ENCODE measurements at places on chromosomes 16 and 17.

DNA sequence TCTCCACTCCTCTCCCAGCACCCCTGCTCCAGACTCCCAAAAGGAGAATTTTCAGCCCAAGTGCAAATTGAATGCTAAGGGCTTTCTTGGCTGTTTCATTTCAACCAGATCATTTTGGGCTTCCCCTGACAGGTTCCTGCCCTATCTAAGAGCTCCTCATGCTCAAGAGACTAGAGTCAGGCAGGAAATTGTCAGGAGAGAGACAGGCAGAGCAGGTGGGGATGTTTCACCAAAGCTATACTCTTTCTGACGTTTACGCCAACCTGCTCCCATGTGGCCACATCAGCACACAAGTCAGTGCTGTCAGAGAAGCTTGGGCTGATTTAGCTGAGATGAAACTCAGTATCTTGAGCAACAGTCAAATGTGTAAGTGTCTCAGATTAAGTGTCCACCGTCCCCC, 31.4 kb downstream of the HIC1 start:
- DNase-seq = no peak

- DNase-seq = no peak
Observed at GRCh38 chr17:2936771-2937321, 126.6 kb downstream of the OR1D5 start.

- no peak for DNase-seq
Observed at GRCh38 chr17:72613396-72613795, 479.1 kb downstream of the SLC39A11 start.

DNA sequence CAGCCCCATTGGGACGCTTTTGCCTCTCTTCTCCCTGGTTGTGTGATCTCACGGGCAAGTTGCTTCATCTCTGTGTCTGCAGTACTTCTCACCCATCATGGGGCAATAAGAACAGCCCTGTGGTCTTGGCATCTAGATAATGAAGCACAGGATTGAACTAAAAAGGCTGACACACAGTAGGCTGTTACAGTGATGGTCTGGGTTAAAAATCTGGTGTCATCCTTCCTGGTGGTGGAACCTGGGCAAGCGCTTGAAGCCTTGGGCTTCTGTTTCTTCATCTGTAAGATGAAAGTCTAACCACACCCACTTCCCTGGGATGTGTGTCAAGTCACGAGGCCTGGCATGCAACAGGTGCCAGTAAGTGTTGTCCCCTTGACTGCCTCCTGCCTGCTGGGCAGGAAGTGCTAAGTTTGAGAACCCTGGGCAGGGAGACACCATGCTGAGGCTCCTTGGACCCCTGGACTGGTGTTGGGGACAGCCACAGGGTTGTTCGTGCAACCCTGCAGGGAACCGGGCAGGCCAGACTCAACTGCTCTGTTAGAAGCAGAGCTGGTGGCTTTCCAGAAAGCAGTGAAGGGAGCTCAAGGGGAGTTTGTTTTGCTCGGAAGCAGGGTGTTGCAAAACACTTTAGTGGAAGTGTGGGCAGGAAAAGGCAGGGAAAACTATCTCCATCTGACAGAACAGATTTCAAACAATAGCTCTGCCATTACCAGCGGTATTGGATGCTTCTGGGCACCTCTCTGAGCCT, 5.9 kb upstream of the MAP2K3 start:
- DNase-seq = no peak

GRCh38 chr16:58125781-58126335, 3.3 kb downstream of the CFAP20 start:
- no peak for DNase-seq

- DNase-seq = no peak
Observed at GRCh38 chr17:41339571-41340172, 11.0 kb downstream of the KRT33A start.

DNA sequence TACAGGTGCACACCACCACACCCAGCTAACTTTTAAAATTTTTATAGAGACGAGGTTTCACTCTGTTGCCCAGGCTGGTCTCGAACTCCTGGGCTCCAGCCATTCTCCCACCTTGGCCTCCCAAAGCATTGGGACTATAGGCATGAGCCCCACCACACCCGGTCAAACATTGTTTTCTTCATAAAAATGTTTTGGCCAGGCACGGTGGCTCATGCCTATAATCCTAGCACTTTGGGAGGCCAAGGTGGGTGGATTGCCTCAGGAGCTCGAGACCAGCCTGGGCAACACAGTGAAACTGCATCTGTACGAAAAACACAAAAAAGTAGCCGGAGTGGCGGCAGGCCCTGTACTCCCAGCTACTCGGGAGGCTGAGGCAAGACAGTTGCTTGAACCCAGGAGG, 12.1 kb downstream of the TMC6 start:
- no peak for DNase-seq

GRCh38 chr16:54275956-54276355, 10.6 kb downstream of the IRX3 start:
- no peak for DNase-seq

- no peak for DNase-seq
Observed at GRCh38 chr17:75182319-75182568, 515 bp downstream of the SUMO2 start.

DNA sequence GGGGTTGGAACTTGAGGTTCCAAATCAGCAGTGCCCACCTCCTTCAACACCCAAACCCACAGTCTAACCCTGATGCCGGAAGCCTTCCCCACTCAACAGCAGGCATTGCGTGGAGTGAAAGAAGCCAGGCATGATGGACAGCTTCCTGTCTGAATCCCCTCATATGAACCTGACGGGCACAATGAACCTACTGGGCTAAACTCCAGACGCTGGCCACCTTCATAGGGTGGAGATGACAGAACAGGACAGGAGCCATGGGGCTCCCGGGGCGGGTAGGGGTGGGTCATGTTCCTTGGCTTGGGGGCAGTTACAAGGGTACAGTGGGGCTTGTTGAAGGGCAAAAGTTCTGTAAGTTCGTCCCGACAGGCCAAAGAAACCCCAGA, 460 bp upstream of the HSBP1 start:
- DNase-seq = no peak

GRCh38 chr17:9052921-9053320, 31.6 kb downstream of the NTN1 start:
- no peak for DNase-seq

DNA sequence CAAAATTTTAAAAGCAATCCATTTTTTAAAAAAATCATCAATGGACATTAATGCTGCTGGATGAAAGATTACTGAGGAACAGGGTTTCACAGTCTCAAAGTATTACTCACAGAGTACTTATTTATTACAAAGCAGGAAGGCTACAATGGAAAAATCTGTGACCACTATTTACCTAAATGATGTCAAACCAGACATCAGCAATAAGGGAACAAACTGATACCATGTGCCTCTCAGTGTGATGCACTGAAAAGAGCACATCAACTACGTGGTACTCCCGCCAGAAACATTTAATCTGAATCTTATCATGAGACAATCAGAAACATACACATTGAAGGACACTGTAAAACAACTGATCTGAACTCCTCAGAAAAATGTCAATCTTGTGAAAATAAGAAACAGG, 124.2 kb downstream of the PARN start:
- DNase-seq = no peak

DNA sequence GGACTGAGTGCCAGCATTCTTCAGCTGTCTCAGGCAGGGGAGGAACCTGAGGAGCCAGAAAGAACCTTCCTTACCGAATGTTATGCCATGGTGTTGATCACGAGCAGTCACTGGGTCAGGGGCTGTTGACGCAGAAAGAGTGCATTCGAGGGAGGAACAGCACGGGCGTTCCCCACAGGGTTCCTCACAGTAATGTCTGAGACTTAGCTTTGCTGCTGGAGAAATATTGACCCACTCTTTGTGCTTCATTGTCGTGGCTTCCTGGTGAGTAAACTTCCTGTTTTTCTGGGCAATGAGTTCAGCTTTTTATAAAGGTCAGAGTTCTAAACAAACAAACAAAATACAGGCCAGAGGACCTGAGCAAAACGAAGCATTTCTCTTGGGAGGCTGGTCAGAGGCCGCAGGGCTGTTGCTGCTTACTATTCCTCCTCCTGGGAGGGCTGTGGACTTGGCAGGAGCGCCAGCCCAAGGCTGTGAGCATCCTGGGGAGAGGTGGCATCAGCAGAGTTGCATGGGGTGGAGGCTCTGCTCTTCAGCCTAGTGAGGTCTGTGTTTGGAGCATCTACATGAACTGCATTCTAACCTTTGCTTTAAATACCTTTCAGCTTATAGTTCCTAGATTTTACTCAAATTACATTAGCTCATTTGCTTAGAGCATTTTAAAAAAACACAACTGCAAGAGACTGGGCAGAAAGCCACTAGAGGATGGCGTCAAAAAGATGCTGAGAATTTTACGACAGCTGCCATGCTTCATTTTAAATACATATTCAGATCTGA, 143.1 kb upstream of the CACNG5 start:
- DNase-seq = no peak

DNA sequence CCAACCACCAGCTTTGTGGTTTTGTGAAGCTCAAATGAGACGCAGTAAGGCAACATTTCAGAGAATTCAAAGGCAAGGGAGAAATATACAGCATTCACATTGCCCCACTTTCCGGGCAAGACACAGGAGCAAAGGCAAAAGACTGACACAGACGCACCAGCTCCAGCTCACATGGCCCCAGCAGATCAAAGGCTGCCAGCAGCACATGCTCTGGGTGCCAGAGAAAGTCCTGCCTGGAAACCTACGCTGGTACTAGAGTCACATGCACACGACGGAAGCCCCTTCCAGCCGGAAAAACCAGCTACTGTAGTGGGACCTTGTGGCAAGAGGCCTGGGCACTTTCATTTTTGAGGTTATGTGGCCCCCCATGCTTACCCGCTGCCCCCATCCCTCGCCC, 50.1 kb downstream of the GTF3C1 start:
- DNase-seq = no peak

GRCh38 chr16:49632795-49633184, 223.1 kb downstream of the ZNF423 start:
- no peak for DNase-seq

DNA sequence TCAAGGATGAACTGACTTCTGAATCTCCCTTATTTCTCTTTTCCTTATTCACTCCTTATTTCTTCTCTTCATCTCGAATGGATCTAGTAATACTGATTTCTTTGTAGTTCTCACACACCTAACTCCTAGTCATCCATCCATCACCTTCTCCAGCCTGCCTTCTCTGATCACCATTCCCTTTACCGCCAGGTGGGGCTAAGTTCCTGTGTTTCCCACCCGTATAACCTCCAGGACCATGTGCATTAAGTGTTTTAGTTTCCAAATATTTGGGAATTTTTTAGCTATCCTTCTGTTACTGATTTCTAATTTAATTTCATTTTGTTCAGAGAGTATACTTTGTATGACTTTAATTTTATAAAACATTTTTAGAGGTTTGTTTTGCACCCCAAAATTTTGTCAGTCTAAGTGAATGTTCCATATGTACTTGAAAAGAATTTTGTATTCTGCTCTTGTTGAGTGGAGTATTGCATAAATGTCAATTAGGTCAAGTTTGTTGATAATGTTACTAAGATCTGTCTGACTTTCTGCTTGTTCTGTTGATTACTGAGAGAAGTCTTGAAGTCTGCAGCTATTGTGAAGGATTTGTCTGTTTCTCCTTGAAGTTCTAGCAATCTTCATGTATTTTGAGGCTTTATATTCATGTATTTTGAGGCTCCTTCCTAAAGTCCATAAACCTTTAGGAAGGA, 8.8 kb downstream of the BPTF start:
- DNase-seq = no peak

DNA sequence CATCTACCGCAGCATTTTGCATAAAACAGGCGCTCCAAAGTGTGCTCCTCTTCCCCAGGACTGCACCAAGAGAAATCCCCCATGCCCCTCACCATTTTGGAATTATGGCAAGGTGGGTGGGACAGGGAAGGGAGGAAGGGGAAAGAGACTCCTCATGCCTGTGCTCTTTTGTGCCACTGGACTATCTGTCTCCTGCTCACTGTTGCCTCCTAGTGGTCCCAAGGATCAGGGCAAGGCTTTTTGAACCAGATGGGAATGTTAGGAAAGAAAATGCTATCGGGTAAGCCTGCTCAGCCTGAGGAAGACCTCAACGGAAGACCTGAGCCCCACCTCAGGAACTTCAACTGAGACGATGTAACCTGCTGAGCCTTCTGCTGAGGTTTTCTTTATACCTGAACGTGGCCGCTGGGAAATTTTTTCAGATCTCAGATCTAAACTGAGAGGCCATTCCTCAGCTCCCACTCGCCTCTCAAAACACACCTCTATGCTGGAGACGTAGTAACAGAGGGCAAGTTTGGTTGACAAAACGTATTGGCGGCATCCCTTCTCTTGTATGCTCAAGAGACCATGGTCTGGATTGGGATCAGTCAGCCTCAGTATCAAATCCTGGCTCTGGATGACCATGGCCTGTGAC, 58.3 kb downstream of the SPACA3 start:
- peak; percentile 61 for DNase-seq

DNA sequence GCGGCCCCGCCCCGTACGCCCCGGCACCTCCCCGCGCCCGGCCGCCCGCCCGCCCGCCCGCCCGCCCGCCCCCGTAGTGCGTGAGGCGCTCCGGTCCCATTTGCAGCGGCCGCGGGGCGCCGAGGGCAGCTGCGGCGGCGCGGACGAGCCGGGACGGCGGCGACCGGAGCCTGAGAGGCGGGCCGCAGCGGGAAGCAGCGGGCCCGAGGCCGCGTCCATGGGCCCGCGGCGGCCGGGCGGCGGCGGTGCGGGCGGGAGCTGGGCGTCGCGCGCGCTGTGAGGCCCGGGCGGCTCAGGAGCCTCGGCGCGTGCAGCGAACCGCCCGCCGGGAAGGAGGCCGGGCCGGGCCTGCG, at the start of gene MPRIP:
TSS of gene MPRIP (plus strand) at position 74 of the 353 bp plus-strand sequence. CDS start 392 bp downstream, outside the sequence.
- no peak for DNase-seq

DNA sequence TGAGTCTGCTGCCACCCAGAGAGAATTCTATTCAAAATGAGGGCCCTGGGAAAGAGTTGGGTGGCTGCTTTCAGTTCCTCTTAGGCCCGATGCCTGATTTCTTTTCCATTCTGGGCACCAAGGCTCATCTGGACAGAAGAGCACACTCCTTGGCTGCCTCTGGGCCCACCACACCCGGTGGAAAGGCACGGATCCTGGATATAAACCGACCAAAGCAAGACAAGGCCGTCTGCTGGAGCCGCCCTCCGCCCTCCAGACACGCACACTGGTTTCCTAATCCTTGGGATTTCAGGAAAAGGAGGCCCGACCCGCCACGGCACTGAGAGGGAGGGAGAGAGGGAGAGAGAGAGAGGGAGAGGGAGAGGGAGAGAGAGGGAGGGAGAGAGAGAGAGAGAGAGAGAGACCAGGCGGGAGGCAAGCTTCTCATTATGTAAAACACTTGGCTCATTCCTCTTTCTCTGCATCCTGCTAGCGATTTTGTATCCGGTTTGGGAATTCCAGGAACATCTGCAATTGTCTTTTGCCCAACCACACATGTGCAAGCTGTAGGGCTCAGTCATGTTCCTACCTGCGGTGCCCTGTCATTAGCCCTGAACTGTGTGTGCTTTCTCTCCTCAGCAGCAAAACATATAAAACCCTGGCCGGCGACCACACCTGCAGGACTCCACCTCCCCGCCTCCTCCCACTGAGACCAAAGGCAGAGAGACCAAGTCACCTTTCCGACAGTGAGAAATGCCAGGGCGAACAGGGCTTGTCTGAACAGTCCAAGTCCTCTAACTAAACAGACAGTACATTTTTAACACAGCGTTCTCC, 347.2 kb downstream of the SOX9 start:
- no peak for DNase-seq

- no peak for DNase-seq
Observed at GRCh38 chr17:183021-183420, 1.6 kb upstream of the DOC2B start.
